IPS-NIHi11 (cell line): ENCODE measurements at places on chromosomes 3 and 15.

- no peak for DNase-seq
Observed at GRCh38 chr3:72289692-72290071, 504.7 kb upstream of the PROK2 start.

DNA sequence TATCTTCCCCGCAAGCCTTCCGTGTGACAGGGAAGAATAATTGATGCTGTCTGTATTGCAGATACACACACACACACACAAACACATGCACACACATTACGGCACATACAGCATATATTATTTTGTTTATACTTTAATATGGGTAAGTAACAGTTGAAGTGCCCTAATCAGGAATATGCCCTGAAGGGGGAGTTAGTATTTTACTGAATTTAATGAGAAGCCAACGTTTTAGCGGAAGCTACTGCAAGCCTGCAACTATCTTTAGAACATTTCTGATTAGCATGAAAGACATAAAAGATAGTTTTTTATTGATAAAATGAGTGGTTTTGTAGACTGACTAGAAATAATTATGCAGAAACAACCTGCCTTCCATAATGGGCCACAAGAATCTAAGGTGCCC is 296.6 kb upstream of the SLCO3A1 start:
- DNase-seq = no peak

- no peak for DNase-seq
Observed at GRCh38 chr3:30597131-30597768, 9.2 kb upstream of the TGFBR2 start.

- no peak for DNase-seq
Observed at GRCh38 chr3:31014317-31015040, 120.0 kb upstream of the GADL1 start.

DNA sequence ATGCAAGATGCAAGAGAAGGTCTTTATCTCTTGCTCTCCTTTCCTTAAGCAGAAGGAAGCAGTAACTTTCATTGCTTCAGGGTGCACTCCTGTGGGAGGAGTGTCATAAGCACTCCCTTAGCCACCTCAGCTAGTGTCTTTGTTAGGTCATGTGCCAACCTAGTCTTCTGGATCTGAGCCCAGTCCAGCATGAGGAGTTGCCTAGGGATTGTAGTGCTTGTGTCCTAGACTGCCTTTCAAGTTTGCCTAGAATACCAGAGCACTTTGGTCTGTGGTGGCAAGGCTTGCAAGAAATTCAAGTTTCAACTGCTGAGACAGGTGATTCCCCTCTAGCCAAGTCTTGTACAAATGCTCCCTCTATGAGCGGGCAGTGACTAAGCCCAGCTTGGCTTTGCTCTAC is 633.6 kb downstream of the ZNF385D start:
- no peak for DNase-seq

- DNase-seq = no peak
Observed at GRCh38 chr15:53833134-53833624, 73.7 kb upstream of the WDR72 start.

DNA sequence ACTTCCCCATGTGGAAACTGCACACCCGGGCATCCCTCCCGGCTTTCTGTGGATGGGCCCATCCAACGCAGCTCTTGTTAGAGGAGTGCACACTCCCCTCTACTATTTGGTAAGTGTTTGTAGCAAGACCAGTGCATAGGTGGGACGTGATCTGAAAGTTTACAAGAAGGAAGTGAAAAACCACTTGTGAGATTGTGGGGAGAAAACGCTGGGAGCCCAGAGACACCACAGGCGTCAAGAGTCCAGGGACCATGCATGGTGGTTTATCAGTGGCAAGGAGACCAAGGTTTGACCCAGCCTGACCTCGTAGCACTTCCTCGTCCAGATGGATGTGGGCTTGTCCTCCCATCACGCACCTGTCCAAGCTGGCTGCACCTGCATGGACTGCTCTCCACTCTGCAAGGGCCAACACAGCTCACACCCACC is 51.6 kb downstream of the ATP10A start:
- no peak for DNase-seq
